ENCODE measurements at places on chromosomes 5 and 9.

- DNase-seq: no peak
Measured at GRCh38 chr5:63170486-63170885, 591.9 kb downstream of the LRRC70 start.

GRCh38 chr9:93588641-93589609, 12.5 kb downstream of the PHF2 start:
- no peak for DNase-seq

DNA sequence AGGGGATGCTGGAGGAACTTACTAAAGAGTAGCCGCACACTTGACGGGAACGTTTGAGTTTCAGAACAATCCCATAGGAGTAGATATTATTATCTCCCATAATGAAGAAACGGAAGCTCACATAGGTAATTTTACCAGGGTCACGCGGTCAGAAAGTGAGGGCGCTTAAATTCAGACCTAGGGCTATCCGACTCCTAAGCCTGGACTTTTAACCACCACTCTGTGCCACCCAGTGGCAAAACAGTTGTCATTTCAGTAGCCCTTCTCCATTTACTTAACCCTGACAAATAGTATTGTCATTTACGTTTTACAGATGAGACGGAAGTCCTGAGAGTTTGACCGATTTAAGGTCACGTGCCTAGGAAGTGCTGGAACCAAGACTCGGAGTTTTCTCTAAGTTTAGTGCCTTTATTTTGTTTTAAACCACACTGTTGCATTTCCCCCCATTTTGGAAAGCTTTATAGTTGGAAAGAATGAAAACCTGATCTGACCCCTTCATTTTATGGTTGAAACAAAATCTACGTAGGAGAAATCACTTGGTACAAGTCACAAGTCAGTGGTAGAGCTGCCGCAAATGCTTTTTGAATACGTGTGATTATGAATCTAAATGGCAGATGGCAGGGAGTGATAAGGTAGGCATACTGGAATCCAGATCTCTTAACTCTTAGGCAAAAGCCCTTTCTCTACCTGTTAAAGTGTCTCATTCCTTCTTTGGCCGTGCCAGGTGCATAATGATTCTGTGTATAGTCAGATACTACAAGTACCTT, 650 bp downstream of the MRRF start:
- no peak for DNase-seq

DNA sequence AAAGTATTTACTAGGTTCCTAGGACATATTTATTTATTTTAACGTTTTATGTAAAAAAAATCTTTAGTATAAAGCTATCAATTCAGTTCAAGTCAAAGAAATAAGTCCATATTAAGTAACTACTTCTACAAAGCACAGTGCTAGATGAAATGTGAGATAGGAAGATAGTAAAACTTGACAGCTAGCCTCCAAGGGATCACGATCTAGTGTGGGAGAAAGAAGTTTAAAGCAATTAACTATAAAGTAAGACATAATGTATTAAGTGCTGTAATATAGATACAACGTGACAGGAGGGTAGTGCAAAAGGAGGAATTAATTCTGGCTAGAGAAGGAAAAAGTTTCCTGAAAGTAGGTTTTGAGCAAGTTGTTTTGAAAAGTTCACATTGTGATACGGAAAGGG, 134.9 kb downstream of the ST8SIA4 start:
- DNase-seq: no peak

DNA sequence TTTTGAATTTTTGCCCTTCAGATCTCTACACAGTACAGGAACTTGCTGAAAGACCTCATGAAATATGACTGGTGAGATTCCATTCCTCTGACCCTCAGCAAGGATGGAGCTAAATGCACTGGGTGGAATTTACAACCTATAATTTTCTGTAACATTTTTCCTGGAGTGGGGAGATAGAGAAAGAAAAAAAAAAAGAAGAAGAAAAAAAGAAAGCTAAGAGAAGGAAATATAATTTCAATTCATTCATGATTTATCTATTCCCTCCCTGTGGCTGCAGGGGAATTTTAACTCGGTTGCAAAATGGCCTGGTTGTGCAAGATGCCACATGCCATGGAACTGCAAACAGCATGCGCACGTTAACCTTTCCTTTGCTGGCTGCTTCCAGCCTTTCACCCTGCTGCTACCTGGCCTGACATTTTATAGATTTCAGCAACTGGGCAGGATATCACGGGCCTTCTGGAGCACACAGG, 155.4 kb downstream of the FSTL4 start:
- peak; percentile 43 for DNase-seq
